Dermis blood vessel endothelial cell (primary cell): ENCODE measurements at places on chromosomes 2 and 18. TPM values are rescaled to one million over a fixed set of nuclear protein-coding genes. Genes with fewer than 3 reads are reported as not detected.
A peak's percentile ranks its signal among the peaks of the same experiment; 100 is the strongest.

DNA sequence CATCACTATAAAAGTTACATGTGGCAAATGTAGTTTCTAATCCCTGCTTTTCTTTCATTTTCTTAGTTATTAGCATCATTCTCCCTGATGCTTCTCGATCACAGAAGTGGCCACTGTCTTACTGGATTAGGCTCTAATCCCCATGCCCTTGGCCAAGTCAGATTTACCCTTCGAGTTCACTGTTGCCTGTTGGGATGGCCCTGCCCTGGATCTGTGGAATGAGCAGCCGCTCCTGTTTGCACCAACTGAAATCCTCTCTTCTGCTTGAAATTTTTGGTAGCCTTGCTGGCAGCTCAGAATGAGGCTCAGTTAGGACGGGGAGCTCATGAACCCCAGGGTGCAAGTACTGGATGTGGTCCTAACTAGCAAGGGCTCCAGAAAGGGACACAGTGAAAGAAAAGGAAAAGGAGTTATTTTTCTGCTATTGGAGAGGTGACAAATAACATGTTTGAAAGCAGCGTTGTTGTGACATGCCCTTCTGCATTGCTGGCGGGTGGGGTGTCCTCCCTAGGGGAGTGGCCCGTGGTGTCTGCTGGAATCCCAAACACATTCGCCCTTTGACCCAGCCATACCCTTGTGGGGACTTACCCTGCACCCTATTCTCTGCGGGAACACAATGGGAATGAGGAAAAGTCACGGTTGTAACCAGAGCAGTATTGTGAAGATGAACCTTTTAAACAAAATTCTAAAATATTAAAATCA, 34.5 kb downstream of the RBFA start:
- no peak for DNase-seq

- DNase-seq: no peak
These were observed 139.9 kb downstream of the TANC1 start for GRCh38 chr2:159108181-159108893.

GRCh38 chr2:72276876-72277275, 129.2 kb upstream of the CYP26B1 start:
- DNase-seq: no peak

DNA sequence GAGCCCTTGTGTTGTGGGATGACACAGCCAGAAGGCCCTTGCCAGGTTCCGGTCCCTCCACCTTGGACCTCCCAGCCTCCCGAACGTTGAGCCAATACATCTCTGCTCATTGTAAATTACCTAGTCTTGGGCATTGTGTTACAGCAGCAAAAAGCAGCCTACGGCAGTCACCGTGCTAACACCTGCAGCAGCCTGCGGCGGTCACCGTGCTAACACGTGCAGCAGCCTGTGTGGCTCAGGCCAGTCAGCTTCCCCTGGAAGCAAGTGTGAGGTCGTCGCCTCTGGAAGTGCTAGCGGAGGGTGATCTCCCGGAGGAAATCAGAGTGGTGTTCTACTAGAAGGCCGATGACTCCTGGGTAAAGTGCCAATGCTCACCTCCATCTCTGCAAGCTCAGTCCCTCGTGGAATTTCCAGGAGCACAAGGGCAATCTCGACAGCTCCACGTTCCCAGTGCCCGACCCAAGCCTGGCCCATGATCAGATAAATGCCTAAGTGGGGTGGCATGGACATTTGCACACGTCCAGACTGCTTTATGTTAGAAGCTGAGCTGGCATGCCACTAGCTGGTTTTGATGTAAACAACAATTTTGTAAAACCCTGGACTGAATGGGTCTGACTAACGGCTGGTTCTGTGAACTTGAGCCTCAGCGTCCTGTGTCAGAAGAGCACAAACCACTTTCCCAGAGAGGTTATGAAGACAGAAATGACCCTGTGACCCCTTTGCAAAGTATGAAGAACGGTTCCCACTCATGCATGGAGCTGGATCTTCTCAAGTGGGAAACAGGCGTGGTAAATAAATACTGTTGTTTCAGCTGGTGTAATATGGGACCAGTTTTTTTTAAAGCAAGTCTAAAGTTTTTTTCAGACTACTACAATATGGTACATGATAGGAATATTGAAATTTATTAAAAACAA, 11.4 kb upstream of the CNDP1 start:
- DNase-seq: no peak

DNA sequence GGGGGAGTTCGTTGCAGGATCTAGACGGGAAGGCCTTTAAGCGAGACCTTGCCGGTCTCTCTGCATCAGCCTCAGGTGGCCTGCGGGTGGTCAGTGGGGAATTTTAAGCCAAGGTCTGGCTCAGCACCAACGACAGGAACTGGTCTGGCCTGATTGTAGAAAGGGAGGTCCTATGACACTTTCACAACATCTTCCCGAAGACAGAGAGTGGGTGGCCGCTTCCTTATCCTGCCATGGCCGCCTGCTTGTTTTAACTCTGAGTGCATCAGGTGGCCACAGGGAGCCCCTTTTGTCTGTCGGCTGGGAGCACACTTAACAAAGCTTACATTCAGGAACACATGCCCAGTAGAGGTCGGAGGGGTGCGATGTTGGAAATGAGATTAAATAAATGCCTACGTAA, 363.7 kb upstream of the MYT1L start:
- DNase-seq: no peak

- DNase-seq: no peak
These were observed 159.2 kb upstream of the SCN7A start for GRCh38 chr2:166653185-166653813.

DNA sequence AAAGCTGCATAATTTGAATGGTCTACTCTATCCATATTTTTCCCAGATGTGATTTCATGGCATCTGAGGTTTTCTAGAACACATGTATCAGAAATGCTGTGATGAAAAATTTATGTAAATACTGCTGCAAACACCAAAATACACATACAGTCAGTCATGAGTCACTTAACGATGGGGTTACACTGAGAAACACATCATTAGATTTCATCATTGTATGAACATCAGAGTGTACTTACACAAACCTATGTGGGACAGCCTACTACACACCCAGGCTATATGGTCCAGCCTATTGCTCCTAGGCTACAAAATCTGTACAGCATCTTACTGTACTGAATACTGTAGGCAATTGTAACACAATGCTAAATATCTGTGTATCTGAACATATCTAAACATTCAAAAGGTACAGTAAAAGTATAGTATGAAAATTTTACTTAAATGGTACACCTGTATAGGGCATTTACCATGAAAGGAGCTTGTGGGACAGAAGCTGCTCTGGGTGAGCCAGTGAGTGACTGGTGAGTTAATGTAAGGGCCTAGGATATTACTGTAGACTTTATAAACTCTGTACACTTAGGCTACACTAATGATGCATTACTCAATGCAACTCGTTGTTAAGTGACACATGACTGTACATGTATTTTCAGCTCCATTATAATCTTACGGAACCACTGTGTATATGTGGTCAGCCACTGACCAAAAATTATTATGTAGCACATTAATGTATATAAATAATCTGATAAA, 33.5 kb downstream of the PNO1 start:
- DNase-seq: peak; percentile 22

DNA sequence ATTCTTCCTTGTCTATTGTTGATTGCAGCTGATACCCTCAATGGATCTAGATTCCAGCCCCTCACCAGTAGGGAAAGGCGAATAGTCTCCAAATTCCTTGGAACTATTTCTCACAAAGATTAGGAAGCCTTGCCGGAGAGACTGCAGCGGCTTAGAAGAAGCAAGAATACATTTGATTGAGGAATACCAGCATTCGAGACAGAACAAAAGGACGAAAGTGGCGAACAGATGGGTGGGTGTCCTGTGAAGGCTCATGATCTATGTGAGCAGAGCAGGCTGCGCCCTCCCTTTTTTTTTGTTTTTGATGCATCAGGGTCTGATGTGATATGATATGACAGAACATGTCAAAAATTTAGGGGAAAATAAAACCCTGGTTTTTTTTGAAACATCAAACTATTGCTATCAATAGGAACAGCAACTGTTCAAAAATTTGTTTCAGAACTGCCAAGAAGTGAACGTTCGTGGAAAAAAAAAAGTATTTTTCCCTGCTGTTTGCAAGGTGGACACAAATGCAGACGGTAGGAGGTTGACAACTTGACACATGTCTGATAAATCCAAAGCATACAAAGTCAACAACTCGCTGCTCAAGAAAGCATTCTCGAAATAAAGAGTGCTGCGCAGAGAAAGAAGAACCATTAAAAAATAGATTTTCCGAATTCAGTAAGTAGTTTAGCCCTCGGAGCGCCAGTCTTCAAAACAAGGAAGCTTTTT, 49.1 kb downstream of the PTGR3 start:
- no peak for DNase-seq

DNA sequence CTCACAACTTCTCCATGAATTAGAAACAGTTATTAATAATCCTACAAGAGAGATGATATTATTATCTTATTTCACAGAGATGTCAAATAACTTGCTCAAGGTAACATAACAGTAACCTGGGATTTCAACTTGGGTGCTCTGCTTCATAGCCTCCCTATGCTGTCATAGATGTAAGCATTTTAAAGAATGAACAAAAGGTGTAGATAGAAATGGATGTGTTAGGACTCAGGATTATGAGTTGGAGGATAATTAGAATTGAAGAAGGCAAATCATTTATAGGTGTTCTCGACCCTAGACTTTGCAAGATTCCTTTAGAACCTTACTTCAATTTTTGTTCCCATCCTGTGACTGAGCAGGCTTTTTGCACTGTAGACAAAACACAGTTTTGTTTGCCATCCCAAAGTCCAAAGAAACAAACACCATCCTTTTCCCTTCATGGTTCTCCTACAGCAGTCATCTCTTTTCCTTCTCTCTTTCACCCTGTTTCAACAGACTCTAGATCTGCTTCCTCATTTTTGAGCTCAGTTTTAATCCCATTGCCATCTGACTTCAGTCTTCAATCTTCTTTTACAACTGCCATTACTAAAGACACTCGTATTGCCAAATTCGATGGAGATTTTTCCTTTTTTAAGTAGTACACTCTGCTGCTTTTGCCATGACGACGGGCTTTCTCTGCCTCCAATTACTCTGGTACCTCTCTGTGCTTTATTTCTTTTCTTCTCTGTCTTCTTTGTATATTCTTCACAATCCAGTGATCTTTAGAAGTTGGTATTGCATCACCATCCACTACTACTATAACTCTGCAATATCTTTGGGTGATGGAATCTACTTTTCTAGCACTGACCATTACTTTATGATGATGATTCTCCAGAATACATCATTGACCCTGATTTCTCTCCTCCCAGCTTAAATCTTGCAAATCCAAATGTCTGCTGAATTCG, 4.5 kb downstream of the HNMT start:
- no peak for DNase-seq

DNA sequence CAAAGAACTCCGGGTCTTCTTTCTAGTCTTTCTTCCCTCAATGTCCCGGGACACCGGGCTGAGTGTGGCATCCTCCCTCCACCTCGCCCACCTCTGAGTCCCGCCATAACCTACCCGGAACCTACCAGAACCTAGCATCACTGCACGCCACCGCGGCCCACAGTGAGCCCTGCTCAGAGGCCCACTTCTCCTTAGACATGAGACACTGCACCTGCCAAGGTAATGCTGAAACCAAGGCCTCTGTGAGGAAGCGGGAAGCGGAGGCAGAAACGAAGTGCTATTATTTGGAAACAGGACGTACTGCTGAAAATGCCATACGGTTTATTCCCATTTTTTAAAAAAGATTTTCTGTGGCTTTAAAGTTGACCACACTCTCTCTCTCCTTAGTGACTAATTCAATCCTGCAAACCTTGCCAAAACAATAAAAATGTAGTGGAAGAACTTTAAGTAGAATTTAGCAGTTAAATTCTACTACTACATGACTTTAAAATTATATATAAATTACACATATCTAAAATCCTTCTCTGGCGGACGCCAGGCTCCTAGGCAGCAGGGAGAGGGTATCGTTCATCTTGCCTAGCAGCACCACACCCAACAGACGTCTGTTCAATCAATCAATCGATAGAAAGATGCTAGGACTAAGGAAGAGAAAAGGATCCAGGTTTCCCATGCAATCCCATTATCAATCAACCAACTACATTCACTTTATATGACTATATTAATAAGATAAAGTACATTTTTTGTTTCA, 82.0 kb downstream of the ZNF516 start:
- DNase-seq: no peak

- DNase-seq: no peak
These were observed 330.5 kb downstream of the LRRTM4 start for GRCh38 chr2:77191665-77192064.

DNA sequence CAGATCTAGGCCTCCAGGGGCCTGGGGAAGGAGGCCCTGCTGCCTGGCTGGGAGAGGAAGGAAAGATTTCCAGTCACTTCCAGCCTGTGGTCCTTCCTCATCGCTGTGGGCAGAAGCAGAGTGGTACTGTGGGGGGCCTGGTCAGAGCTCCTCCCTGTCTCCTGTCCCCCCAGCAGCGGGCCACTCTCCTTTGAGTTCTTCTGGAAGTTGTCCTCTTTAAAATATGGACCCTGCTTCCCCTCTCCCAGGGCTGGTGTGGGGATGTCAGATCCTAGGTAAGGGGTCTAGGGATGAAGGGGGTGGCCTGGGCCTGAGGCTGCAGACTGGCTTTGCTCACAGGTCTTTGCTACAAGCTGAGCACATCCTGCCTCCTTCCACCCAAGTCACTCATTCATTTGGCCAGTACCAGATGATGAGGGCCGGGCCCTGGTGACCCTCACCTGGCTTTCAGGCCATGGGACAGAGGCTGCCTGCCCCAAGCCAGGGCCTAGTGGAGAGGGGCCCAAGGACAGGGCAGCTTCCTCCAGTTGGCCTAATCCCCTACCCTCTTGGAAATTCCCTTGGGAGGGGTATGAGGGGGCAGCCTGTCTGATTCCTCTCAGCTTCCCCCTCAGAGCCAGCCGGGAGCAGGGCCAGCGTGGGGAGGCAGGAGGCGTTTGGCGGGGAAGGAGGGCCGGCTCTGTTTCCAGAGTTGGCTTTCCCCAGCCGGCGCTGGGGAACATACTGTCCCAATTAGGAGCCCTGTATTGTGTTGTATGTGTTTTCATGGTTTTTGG, 231.9 kb downstream of the DYSF start:
- DNase-seq: no peak

- peak; percentile 72 for DNase-seq
These were observed 5.1 kb upstream of the CALCRL start for GRCh38 chr2:187453078-187453641.

GRCh38 chr2:237998530-237998929, 31.7 kb downstream of the UBE2F start:
- peak; percentile 75 for DNase-seq

GRCh38 chr2:228446734-228447133, 265.2 kb upstream of the SPHKAP start:
- DNase-seq: no peak

Gene MPP4
- total RNA-seq: 2.2 and 3.1 TPM in 2 replicates

Gene MTX2
- 24.4 and 26.7 TPM in 2 replicates for total RNA-seq

Gene CD207
- total RNA-seq: not detected in 2 replicates

Gene SGPP2
- total RNA-seq: 0.05 and 0.17 TPM in 2 replicates

Gene CKAP2L
- total RNA-seq: 2.4 and 12.8 TPM in 2 replicates

Gene ATP8B1
- 51.1 and 72.5 TPM in 2 replicates for total RNA-seq

Gene BCL2
- 0.88 and 1.4 TPM in 2 replicates for total RNA-seq
